Neural crest cell (in vitro differentiated cells): ENCODE measurements at places on chromosomes 1 and 21. TPM values are rescaled to one million over a fixed set of nuclear protein-coding genes. Genes with fewer than 3 reads are reported as not detected.

Gene KCNK2
- total RNA-seq: 4.8 and 5.0 TPM in 2 replicates

DNA sequence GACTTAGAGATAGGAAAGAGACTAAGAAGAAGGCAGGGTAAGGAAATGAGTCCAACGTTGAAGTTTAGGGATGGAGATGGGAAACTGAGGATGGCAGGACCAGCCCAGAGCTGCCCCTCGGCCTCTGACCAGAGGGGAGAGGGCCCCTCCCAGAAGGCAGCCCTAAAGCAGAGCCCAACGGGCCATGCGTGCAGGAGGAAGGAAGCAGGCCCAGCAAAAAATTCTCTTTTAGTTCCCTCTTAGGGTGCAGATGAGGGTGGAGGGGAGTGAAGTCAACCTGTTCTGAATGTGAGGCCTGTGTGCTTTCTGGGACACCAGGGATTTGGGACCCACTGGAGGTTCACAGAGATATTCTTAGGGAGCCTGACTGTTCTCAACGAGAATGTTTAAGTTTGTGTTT is 225.4 kb downstream of the RHOU start:
- no peak for DNase-seq

- DNase-seq: no peak
These were observed 47.1 kb downstream of the CACHD1 start for GRCh38 chr1:64516803-64517568.

DNA sequence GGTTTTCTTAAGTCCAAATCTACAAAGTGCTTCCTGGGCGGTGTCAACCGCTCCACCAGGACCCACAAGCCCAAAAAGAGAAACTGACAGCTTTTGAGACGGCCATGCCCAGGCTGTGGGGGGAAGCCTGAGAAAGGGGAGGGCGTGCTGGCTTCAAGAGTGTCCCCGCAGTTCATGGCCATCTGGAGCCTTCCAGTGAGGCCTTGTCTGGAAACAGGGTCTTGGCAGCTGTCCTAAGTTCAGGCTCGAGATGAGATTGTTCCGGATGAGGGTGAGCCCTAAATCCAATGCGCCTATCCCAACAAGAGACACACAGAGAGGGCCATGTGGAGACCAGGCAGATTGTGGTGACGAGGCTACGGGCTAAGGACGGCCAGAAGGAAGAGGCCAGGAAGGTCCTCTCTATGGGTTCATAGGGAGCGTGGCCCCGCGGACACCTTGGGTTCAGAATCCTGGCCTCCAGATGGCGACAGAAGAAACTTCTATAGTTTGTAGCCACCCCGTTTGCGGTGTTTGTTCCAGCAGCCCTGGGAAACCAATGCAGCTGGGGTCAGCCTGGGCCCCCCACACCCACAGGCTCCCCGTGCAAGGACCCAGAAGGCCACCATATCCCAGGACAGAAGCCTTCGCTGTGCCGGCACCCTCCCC is 70.2 kb downstream of the ARHGEF16 start:
- no peak for DNase-seq

Gene SHISA4
- 10.8 and 11.7 TPM in 2 replicates for total RNA-seq

- no peak for DNase-seq
These were observed 656 bp downstream of the KNCN start for GRCh38 chr1:46550751-46551231.
